CD4-positive, alpha-beta T cell treated with Interleukin-15 for 4 hours (primary cell): ENCODE measurements at places on chromosomes 2 and 18.

DNA sequence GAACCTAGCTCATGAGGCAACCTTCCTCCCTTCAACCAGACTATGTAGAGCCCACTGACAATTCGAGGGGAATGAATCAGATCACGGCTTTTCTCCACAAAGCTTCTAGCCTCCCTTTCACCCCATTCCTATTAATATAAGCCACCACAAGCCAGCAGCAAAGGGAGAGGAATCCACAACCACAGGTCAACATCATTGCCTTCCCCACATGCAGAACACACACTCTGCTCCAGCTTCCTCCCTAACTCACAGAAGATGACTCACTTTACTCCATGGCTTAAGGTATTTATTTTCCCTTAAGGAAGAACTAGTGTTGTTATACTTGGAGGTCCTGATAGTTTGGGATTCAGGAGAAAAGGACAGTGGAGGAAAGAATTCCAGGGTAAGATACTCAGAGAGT is 272.2 kb downstream of the C1D start:
- no peak for DNase-seq

- no peak for DNase-seq
Observed at GRCh38 chr2:238682536-238682935, 165.3 kb upstream of the TWIST2 start.

- DNase-seq = no peak
Observed at GRCh38 chr2:155308367-155309009, 610.0 kb downstream of the KCNJ3 start.

GRCh38 chr2:240626531-240627300 is 1.4 kb downstream of the GPR35 start:
- DNase-seq = no peak

GRCh38 chr2:21229302-21229701 is 105.5 kb downstream of the TDRD15 start:
- no peak for DNase-seq

DNA sequence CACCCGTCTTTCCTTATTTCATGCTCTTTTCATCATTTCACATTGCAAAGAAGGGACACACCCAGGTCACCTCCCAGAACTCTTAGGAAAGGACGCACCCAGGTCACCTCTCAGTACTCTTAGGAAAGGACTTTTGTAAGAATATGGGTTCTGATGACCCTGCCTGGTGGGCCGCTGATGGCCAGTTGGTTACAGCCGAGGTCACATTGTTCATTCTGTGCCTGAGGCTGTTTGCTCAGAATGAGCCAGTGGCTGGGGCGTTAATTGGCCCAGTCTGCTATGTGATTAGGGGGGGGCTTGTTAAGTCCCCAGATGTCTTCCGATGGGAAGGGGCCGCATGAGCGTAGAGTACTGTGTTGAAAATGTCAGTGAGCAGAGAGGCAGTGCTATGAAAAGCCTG is 9.4 kb downstream of the MLPH start:
- no peak for DNase-seq

- DNase-seq = no peak
Observed at GRCh38 chr2:103739921-103740320, 978.1 kb downstream of the TMEM182 start.

- DNase-seq = no peak
Observed at GRCh38 chr2:177143444-177143843, 69.2 kb upstream of the HNRNPA3 start.
